ENCODE measurements at places on chromosomes 6 and 20.

DNA sequence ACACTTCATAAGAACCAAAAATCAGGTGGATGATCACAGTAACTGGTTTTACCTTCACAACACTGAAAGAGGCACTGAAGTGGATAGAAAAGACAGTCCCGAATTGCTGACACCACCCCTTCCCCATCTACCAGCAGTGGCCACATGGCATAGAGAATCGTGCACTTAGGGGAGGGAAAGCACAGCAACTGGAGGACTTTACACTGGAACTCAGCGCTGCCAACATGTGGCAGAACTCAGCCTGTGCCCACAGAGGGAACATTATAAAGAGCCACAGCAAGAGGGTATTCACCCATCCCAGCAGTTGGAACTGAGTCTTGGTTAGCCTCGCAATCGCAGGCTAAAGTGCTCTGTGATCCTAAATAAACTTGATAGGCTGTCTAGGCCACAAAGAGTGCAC lies 6.5 kb upstream of the KIAA1586 start:
- peak; percentile 4 for DNase-seq

GRCh38 chr20:42963796-42964195 lies 225.9 kb downstream of the PTPRT start:
- no peak for DNase-seq

GRCh38 chr6:112946051-112946450 lies 598.9 kb downstream of the RFPL4B start:
- peak; percentile 62 for DNase-seq

GRCh38 chr6:106069478-106069877 lies 16.7 kb upstream of the PRDM1 start:
- DNase-seq: peak; percentile 91

All from lung microvascular endothelial cell (primary cell).